CD4-positive, alpha-beta memory T cell (primary cell): ENCODE measurements at places on chromosomes 16 and 17.

DNA sequence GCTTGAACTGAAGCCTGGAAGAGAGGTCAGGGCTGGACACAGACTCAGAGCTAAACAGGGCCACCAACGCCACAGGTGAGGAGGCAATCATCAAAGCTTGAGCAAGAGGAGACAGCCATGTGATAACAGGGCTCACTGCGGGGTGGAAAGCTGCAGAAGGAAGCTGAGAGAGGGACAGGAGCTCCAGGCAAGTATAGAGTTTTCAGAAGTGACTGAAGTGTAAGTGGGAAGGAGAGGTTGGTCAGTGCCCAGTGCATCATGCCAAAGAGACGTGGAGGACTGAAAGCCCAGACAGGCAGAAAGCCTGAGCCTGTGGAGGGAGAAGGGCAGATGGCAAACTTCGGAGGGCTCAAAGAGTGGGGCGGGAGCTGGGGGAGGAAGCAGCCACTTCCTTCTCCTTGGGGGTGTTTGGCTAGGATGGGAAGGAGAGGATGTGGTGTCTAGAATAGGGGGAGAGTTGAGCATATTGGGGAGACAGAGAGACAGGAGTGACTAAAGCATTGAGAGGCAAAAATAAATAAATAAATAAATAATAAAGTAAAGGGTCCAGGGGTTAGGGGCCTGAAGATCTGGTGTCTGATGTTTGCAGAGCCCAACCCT lies 2.6 kb downstream of the KIFC3 start:
- no peak overlapping the region for H3K4me3 ChIP-seq
- no peaks in the 10 kb centered on the region for H3K36me3 ChIP-seq
- no peaks in the 10 kb centered on the region for H3K27me3 ChIP-seq
- peaks cover 34% of the 10 kb centered on the region for H3K4me1 ChIP-seq
- no peak for DNase-seq

DNA sequence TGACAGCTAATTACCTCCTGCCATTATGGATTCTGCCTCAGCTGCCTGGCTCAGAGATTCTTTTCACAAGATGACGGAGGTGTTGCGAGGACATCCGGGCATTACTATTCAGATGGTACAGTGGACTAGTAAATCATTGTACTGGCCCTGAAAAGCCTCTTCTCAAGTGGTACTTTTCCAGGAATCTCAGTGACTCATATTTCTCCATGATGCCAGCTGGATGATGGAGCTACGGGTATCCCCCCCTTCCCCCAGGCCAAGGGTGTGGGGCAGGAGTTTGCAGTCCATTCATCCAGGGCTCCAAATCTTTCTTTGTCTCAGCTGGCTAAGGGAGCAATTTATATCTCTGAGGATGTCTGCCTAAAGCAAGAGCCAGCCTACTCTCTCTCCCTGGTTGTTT lies 107.7 kb upstream of the GPR139 start:
- H3K27me3 ChIP-seq, result no peaks in the 10 kb centered on the region
- no peak for DNase-seq
- no peaks in the 10 kb centered on the region for H3K4me1 ChIP-seq
- H3K36me3 ChIP-seq, result no peaks in the 10 kb centered on the region

DNA sequence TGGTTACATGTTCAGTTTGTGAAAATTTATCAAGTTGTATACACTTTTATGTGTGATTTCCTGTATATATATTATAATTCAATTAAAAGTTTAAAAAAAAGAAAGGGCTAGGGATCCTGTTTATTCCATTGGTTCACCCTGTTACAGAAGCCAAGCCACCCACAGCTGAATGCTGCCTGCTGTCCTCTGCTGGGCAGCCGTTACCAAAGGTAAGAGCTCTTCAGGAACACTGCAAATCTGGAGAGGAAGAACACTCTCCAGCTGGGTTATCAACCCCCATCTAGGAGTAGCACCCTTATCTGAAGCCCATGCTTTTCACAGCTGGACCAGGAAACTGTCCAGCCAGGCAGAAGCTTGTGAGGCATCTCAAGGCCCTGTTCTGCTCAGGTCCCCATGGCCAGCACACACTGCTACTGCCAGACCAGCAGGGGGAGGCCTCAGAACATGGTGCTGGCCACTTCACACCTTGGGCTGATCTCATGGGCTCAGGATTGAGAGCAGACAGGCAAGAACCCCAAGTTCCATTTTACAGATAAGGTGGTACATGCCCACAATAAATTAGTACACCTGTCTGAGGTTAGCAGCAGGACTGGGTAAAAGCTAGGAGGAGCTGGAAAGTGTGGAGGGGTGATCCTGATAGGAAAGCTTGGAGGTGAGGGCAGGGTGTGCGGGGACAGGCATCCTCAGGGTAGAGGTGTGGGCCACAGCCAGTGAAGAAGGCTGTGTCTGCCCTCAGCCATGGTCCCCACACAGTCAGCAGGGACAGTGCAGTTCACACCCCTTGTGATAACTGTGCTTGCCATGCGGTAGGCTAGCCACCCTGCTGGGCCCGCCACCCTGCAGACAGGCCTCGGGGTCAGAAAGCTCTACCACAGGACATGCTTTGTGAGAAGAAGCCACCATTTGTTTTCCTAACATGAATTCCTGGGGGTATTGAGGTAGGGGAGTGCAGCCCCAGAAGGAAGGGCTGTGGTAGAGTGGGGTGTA lies 54.3 kb upstream of the SREBF1 start:
- H3K27me3 ChIP-seq, result no peaks in the 10 kb centered on the region
- no peak overlapping the region for H3K4me3 ChIP-seq
- DNase-seq, result peak; percentile 30
- no peaks in the 10 kb centered on the region for H3K4me1 ChIP-seq
- H3K36me3 ChIP-seq, result peaks cover 22% of the 10 kb centered on the region
- H3K27ac ChIP-seq, result no peak overlapping the region

- no peaks in the 10 kb centered on the region for H3K36me3 ChIP-seq
- DNase-seq, result no peak
- H3K4me3 ChIP-seq, result no peak overlapping the region
- H3K27me3 ChIP-seq, result no peaks in the 10 kb centered on the region
Measured at GRCh38 chr17:19996086-19996485, 13.1 kb upstream of the SPECC1 start.

GRCh38 chr17:1005361-1005946 lies 8.5 kb downstream of the TIMM22 start:
- DNase-seq, result no peak
- H3K4me3 ChIP-seq, result no peak overlapping the region
- H3K36me3 ChIP-seq, result peaks cover 56% of the 10 kb centered on the region
- no peak overlapping the region for H3K27ac ChIP-seq
- H3K4me1 ChIP-seq, result no peaks in the 10 kb centered on the region

GRCh38 chr17:75899353-75899752 lies 2.6 kb upstream of the TRIM65 start:
- no peak for DNase-seq
- H3K4me3 ChIP-seq, result no peak overlapping the region
- H3K4me1 ChIP-seq, result peaks cover 33% of the 10 kb centered on the region
- no peaks in the 10 kb centered on the region for H3K27me3 ChIP-seq

DNA sequence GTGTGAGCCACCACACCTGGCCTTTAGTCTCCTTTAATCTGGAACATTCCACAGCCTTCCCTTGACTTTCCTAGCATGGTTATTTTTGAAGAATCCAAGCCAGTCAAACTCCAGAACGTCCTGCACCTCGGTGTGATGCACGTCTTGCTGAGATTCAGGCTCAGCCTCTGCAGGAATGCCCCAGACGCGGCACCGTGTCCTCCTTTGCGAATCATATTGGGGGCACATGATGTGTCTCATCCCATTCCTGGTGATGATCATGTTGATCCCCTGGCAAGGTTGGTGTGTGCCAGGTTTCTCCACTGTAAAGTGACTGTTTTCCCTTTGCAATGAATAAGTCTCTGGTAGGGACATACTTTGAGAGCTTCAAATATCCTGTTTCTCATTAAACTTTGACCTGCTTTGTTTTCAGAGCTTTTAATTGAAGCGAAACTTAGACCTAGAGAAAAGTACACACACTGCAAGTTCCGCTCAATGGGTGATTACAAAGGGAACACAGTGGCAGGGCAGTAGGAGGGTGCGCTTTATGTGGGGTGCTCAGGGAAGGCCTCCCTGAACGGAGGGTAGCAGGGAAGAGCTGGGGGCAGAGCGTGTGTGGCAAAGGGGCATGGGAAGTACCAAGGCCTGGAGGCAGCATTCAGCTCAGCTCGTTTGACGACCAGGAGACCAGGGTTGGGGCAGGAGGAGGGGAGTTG lies 9.6 kb upstream of the ATP2C2 start:
- peaks cover 11% of the 10 kb centered on the region for H3K4me1 ChIP-seq
- H3K27ac ChIP-seq, result no peak overlapping the region
- H3K36me3 ChIP-seq, result no peaks in the 10 kb centered on the region
- no peak overlapping the region for H3K4me3 ChIP-seq
- no peak for DNase-seq
- H3K27me3 ChIP-seq, result no peaks in the 10 kb centered on the region

DNA sequence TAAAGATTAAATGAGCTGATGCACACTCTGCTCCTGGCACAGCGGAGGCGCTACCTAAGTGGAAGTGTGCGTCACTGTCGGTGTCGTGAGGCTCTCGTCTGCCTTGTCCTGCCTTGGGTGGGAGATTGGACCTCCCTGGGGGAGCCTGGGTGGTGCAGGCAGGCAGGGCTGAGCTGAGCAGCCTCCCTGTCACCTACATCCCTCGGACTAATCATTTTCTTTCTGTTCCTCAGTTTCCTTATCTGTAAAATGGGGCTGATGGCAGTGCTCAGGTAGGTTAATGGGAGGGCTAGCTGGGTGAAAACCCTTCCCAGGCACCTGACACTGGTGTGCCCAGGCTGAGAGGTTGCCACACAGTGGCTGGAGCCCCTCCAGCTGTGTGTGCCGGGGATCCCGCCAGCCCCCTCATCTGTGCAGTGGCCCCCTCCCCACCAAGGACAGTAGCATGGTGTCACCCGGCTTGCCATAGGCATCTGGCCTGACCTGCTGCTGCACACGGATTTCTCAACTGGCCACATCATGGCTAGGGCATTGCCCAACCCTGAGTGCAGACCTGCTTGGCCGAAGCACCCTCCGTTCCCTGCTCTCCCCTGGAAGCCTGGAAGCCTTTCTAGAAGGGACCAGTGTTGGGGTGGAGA lies 4.3 kb downstream of the ADCY7 start:
- H3K36me3 ChIP-seq, result peaks cover 8% of the 10 kb centered on the region
- H3K4me1 ChIP-seq, result peaks cover 81% of the 10 kb centered on the region

DNA sequence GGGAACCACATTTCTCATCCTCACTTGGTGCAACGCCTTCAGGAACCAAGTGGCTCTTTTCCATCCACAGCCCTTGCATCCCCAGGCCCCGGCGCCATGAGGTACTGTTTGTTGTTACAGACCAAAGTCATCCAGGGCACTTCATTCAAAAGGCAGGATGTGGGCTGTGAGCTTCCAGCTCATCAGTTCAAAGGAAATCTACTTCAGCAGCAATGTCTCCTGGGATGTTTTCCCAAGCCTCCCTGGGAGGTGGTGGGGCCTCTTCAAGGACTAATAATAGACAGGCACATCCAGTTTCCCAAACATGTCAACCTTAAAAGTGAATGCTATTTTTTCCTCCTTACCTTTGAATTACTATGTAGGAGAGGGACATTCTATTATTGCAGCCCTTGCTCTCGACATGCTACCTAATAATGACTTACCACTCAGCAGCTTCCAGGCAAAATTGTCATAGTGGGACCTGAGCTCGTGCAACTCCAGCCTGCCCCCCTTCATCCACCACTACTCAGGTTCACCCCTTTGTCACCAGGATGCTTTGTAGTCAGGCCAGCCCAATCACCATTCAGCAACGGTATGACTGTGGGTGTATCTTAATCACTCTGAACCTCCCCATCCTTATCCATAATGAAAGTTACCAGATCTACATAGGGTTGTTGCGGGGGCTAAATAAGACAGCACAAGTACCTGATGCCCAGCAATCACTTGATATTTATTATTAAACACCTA lies 1.7 kb upstream of the PRKCB start:
- peaks cover 48% of the 10 kb centered on the region for H3K4me1 ChIP-seq
- DNase-seq, result no peak
- H3K4me3 ChIP-seq, result no peak overlapping the region
- H3K36me3 ChIP-seq, result no peaks in the 10 kb centered on the region
- H3K27ac ChIP-seq, result no peak overlapping the region

GRCh38 chr17:15892244-15892643 lies 52.7 kb upstream of the ADORA2B start:
- H3K27me3 ChIP-seq, result no peaks in the 10 kb centered on the region
- no peak overlapping the region for H3K27ac ChIP-seq
- peaks cover 3% of the 10 kb centered on the region for H3K4me1 ChIP-seq

GRCh38 chr17:57489321-57489720 lies 233.0 kb downstream of the MSI2 start:
- H3K4me1 ChIP-seq, result peaks cover 25% of the 10 kb centered on the region
- no peak overlapping the region for H3K27ac ChIP-seq
- no peaks in the 10 kb centered on the region for H3K27me3 ChIP-seq
- DNase-seq, result no peak
- H3K4me3 ChIP-seq, result no peak overlapping the region
- no peaks in the 10 kb centered on the region for H3K36me3 ChIP-seq

GRCh38 chr17:27751622-27752490 lies 48.5 kb downstream of the NOS2 start:
- H3K4me3 ChIP-seq, result no peak overlapping the region
- no peak for DNase-seq
- no peak overlapping the region for H3K27ac ChIP-seq
- H3K27me3 ChIP-seq, result no peaks in the 10 kb centered on the region

DNA sequence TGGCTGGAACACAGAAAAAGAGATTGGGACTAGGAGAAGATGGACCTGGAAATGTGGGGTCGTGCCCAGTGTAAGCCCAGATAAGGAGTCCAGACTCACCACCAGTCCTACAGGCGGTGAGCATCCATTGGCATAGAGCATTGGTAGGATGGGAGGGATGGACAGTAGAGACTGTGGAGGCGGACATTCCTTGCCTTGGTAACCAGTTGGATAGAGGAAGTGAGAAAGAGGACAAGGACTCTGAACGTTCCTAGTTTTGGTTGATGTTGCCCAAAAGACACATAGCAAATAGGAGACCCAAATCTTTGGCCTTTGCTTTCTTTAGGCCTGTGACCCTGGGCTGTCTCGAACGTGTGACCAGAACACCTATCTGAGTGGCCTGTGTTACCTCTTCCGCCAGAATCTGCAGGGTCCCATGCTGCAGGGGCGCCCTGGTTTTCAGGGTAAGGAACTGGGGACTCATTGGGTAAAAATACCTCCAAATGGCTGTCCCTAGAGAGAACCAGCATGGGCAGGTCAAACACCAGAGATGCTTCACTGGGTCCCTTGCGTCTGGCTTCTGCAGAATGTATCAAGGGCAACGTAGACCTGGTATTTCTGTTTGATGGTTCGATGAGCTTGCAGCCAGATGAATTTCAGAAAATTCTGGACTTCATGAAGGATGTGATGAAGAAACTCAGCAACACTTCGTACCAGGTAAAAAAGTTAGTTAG lies 6.4 kb downstream of the ITGAL start:
- no peak overlapping the region for H3K27ac ChIP-seq
- H3K4me3 ChIP-seq, result no peak overlapping the region
- peaks cover 87% of the 10 kb centered on the region for H3K4me1 ChIP-seq
- no peak for DNase-seq
